ENCODE measurements at places on chromosomes 4 and X.

DNA sequence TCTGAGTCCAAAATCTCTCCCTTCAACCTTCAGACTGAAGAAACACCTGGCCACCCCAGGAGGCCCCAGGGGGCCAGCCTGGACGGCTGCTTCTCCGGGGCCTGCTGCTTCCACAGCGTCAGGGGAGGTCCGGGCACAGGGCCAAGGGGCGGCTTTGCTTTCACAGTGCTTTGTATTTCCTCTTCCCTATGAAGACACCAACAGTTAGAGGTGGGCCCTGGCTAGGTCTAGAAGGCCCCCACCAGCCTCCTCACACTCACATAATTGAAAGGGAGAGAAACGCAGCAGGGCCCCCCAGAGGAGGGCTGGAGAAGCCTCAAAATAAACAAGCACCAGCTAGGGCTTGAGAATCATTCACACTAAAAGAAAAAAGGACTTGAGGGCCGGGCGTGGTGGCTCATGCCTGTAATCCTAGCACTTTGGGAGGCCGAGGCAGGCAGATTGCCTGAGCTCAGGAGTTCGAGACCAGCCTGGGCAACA lies 17.8 kb downstream of the SCD5 start:
- DNase-seq: no peak

DNA sequence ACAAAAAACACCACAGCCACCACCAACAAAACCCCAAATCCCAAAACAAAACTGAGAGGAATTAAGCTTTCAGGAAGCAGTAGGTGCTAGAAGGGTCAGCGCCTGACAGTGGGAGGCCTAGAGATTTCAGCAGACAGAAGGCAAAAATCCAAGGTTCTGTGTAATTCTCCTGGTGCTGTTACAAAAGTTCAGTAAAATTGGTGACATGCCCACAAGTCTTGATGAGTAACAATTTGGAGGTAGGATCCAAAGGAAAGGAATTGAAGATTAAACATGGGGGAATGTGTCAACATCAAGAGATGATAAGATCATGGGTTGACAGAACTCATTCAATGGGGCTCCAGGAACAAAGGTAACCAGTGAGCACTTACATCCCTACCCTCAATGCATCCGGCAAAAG lies 653.8 kb upstream of the CPEB2 start:
- no peak for DNase-seq

DNA sequence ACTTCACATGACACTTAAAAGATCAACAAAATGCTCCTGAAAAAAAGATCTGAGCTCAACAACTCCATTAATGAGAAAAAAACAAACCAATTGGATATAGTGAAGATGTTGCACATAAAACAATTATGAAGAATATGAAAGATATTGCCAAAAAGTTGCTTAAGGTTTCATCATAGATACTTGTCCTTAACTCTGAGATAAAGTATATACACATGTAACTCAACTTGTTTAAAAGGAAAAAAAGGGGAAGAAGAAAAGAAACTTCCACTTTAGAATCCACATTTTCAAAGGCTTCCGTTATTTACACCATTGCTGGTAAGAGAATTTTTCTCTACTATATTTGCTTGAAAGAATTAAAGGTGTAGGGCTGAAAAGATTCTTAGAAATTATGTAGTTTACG lies 2.7 kb downstream of the AFAP1 start:
- no peak for DNase-seq

GRCh38 chr4:182895791-182896292 lies 21.3 kb downstream of the DCTD start:
- DNase-seq: no peak

DNA sequence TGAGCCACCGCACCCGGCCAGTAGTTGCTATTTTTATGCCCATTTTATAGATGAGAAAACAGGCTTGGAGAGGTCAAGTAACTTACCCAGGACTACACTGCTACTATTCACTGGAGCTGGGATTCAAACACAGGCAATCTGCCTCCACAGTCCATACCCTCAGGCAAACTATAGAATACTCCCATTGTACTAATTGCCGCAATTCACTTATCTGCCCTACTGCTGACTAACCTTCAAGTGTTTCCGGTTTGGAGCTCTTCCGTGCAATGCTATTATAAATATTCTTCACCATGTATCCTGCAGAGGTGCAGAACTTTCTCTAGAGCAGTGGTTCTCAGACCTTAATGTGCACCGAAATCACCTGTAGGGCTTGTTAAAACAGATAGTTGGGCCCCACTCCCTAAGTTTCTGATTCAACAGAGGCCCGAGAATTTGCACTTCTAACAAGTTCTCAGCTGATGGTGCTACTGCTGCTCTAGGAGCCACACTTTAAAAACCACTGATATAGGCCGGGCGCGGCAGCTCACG lies 1.9 kb upstream of the G3BP2 start:
- DNase-seq: no peak

DNA sequence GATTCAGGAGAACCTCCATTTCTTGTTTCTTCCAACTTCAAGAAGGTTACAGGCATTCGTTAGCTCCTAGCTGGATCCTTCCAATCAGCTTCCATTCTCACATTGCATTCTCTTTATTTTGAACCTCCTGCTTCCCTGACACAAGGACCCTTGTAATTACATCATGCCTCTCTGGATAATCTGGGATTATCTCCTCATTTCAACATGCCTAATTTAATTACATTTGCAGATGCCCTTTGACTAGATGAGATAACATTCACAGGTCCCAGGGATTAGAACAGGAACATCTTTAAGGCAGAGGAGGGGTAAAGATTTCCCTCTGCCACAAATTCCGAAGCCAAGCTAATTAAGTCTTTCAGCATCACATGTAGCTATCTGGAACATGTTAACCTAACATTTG lies 753.8 kb upstream of the PCDH7 start:
- no peak for DNase-seq

- no peak for DNase-seq
These were observed 86.4 kb downstream of the ANKRD17 start for GRCh38 chr4:73172161-73172560.

DNA sequence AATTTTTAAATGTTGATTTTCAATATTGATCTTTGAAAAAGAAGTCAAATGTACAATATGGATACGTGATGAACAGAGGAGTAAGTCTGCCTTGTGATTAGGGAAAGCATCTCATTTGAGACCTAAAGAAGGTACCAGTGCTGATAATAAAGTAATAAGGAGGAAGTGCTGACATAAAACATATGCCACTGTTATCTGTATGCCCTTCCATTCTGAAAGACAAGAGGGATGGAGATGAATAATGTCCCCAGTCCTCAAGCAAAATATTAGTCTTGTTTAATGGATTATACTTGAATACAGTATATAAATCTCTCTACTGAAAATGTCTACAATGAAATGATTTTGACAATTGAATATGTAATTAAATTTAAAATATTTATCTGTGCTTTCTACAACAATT lies 58.2 kb downstream of the CCSER1 start:
- no peak for DNase-seq

GRCh38 chrX:80550722-80551121 lies 130.5 kb downstream of the TENT5D start:
- DNase-seq: no peak

GRCh38 chrX:53253293-53254020 lies 27.9 kb downstream of the IQSEC2 start:
- no peak for DNase-seq

GRCh38 chrX:51825436-51825835 lies 68.0 kb upstream of the MAGED1 start:
- no peak for DNase-seq

GRCh38 chr4:89324671-89325070 lies 17.1 kb upstream of the GPRIN3 start:
- DNase-seq: no peak

GRCh38 chrX:10939424-10939823 lies 171.7 kb upstream of the HCCS start:
- DNase-seq: no peak

GRCh38 chr4:687971-688853 lies 739 bp downstream of the SLC49A3 start:
- DNase-seq: no peak

GRCh38 chrX:63713526-63713925 lies 71.5 kb downstream of the ARHGEF9 start:
- DNase-seq: no peak

DNA sequence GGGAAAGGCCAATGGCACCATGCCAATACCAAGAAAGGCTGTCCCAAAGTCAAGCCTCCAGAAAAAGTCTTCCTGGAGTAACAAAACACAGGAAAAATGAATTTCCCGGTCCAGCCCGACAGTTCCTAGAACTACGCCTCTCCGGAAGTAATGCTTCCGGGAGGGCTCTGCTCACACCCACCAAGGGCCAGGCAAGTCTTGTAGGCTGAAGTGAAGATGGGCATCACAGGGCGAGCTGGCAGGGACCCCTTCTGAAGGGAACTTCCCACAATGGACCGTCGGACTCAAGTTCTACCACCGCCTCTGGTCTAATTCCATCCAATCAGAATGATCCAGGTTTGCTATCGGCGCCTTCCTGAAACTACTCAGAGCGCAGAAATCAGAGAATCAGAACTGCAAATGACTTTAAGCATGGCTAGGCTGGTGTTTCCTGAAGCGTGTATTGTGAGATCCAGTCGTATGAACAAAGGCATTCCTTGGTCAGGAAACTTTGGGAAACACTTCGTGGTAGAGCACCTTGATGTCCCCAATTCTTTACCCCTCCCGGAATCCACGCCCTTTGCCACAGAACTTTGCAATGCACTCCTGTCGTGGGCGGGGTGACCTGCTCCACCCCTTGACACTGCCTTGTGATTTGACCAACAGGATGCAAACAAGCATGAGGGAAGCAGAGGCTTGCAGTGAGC lies 127.8 kb downstream of the BCOR start:
- no peak for DNase-seq

GRCh38 chr4:57443308-57443707 lies 333.1 kb upstream of the IGFBP7 start:
- DNase-seq: no peak

DNA sequence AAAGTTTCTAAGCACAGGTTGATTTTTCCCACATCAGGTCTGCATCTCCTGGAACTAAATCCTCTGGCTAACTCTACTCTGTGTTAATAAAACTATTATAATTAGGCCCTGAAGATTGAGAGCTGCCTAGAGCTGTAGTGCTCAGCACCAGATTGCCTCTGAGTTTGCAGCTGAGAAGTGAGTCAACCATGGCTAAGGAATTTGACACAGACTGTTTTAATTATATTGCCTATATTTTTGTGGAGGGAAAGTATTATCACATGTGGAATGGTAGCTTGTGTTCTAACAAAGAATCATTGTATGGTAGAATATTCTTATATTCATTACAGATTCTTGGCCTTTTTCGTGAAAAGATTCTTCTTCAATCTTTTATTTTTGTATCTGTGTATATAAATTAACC lies 1907.6 kb upstream of the TENM3 start:
- no peak for DNase-seq

DNA sequence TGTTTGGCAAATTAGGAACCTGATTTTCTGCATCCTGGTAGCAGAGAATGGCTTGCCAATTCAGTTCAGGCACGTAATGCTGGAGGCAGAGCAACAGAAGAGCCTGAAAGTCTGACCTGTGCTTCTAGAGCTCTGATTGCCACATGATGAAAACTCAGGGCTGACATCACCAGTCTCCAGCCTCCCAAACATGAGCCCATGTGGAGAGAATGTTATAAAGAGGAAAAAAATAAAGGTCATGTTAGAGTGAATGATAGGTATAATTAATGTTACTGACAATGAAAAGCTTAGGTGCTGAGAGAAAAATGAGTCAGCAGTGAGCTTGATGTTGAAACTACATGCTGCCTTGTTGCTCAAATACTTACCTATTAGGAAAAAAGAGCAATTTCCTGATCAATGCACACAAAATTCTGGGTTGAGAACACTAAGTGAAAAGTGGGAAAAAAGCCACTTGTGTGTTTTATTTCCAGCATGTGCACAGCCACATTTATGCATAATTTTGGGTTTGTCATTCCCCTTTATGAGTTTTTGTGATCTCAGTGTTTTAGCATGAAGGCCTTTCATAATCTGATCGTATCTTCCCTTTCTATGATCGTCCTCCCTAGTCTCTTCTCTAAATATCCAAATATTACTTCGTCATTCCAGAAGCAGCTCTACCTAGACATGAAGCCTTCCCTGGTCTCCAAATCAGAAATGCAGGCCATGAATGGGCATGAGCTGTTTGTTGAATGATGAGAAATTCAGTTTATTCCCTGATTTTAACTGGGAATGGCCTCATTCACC lies 113.3 kb upstream of the CPEB2 start:
- no peak for DNase-seq
